H7 (cell line): ENCODE measurements at places on chromosomes 3 and 15.

DNA sequence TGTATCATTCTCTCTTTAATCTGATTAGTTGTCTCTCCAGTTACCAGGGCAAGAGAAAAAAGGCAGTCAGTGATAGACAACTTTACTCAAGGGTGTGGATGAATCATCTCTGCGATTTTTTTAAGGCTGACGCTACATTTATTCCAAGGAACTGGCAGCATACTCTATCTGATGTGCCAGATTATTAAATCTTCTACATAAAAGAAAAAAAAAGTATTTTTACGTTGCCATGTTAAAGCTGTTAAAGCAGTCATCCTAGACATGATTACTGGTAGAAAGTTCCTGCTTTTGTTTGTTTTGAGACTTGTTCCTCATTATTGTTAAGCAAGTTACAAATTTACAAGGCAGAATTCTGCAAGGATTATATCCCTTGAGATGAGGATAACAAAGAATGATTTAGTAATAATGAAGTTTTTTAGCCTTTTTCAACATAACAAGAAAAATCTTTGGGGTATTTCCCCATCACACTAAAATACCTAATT is 121.7 kb downstream of the CBLB start:
- DNase-seq = no peak

- no peak for DNase-seq
Measured at GRCh38 chr3:168824107-168824506, 728.4 kb upstream of the GOLIM4 start.

GRCh38 chr3:123423806-123424205 is 25.1 kb downstream of the ADCY5 start:
- DNase-seq = no peak

DNA sequence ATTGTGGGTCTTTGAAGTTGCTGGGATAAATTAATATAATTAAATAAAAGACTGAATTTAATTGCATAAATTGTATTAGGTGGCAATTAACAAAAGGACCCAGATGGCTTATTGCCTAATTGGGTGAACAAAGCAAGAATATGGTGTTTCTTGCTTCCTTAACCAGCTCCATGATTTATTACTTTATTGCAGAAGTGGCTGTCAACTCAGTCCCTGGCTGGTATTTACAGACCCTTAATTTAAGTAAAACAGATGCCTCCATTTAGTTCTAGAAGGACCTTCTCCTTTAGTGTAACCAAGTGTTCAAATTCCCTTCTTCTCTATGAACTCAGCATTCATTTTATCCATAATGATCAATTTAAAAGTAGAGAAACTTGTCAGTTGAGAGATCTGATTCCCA is 35.1 kb downstream of the DPH3 start:
- no peak for DNase-seq

DNA sequence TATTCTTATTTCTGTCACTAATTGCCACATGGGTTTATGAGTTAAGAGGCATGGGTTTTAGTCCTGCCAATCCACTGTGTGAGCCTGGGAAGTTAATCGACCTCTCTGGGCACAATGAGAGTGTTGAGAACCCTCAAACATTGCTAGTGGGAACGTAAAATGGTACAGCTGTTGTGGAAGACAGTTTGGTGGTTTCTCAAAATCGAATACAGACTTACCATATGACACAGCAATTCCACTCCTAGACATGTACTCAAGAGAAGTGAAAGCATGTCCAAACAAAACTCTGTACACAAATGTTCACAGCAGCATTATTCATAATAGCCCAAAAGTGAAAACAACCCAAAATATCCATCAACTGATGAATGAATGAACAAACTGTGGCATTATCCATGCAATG is 5.7 kb upstream of the GNB5 start:
- DNase-seq = no peak

- DNase-seq = no peak
Measured at GRCh38 chr15:36951731-36952247, 148.6 kb downstream of the MEIS2 start.

- DNase-seq = no peak
Measured at GRCh38 chr3:12187448-12188327, 29.0 kb upstream of the TIMP4 start.
